NCI-H1105 treated with DMSO at 0.1 percent for 48 hours (cell line): ENCODE measurements at places on chromosomes 11 and 22.

DNA sequence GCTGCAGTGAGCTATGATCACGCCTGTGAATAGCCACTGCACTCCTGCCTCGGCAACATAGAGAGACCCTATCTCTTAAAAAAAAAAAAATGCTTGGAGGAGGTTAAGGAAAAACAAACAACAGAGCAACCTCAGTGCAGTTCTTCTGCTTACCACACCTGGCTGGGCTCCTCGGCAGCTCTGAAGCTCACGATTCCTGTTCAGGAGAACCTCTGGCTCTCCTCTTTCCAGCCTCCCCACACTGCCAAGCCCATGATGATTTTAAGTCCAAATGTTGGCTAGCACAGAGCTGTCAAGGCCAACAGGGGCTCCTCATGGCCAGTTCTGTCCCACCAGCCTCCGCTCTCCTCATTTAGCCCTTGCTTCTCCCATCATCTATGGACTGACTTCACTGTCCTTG is 69.7 kb upstream of the ARFGAP3 start:
- no peak for DNase-seq

DNA sequence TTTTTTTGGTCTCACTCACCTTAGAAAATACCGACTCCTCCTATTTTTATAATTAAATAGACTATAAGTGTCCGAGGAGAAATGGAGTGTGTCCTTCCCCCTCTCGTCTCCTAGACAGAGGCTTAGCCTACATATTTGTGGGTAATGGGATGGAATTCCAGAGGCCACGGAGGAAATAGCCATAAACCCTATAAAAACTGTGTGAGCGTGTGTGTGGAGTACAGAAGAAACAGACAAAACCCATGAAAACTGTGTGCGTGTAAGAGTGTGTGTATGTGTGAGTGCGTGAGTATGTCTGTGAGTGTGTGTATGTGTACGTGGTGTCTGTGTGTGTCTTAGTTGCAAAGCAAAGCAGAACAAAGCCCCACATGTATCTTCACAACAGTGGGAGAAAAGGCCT is 883.5 kb downstream of the OPCML start:
- DNase-seq: no peak

DNA sequence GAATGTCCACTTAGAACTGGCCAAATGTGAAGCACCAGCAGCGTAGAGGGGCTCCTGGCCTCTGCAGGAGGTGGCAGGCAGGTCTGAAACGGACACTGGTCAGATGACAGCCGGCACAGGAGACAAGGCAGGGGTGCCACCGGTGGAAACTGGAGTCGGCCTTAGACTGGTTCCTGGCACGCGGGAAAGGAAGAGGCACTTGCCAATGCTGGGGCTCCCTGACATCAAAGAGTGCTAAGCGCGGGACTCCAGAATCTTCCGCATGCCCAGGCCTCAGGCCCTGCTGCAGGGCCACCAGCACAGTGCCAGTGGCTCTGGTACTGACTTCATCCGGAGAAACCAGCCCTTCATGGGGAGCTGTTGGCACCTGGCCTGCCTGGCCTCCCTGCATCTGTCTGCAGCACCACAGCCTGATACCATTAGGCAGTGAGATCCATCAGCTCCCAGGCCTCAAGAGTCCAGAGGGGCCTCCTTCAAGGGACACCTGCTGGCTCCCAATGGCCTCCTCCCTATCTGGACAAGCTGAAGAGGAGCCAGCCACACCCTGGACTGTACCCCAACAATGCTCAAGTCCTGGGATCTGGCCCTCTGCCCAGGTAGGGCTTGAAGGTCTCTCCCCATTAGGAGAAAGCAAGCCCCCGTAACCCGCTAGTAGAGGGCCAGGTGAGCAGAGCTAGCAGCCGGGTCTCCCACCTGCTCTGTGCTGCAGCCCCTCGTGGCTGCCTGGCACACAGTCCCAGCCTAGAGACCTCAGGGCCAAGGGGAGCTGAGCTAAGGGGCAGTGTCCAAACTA is 29.7 kb upstream of the GNB1L start:
- DNase-seq: no peak

- no peak for DNase-seq
Measured at GRCh38 chr11:57568330-57568766, 876 bp upstream of the UBE2L6 start.

DNA sequence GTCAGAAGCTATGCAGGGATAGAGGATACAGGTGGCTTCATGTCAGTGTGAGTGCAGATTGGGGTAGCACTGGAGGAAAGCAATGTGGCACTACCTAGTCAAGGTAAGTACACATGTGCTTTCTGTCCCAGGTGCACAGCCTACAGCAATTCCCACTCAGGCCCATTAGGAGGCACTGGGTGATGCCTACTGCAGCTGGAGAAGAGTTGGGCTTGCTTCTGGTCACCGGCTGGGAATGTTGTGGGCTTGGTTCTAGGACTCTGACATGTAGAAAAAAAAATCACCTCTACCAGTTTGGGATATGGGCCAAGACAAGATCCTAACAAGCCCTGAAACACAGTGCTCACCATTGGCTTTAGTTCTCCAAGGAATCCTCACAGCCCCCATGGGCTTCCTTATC is 69.7 kb downstream of the TENM4 start:
- DNase-seq: no peak

DNA sequence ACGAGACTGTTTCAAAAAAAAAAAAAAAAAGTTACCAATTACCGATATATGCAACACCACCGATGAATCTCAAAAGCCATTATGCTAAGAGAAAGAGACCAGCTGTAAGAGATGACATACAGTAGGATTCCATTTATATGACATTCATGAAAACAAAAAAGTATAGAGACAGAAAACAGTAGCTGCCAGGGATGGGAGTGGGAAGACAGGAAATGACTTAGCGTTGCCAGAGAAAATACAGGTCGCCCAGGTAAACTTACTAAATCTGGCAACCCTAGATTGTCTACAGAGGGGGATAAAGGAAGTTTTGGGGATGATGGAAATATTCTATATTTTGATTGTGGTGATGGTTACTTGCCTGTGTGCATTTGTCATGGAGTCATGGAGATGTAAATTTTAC is 7.9 kb upstream of the C11orf24 start:
- no peak for DNase-seq

DNA sequence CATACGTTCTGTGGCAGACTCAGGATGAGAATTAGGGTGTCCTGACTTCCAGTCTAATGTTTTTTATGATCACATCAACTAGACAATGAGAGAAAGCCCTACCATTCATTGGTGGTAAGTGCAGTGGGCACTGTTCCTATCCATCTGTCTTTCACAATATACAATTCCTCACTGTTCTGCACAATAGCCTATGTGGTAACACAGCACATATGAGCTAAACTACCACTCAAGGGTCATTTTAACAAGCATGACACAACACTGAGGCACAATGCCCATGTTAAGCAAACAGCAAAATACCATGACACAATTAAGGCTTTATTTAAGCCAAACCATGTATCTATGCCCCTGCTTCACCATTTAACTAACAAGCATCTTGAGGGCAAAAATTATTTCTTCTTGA is 52.3 kb downstream of the SIK3 start:
- DNase-seq: no peak
